Neural progenitor cell (in vitro differentiated cells): ENCODE measurements at places on chromosomes 4 and X.
A peak's percentile ranks its signal among the peaks of the same experiment; 100 is the strongest.

DNA sequence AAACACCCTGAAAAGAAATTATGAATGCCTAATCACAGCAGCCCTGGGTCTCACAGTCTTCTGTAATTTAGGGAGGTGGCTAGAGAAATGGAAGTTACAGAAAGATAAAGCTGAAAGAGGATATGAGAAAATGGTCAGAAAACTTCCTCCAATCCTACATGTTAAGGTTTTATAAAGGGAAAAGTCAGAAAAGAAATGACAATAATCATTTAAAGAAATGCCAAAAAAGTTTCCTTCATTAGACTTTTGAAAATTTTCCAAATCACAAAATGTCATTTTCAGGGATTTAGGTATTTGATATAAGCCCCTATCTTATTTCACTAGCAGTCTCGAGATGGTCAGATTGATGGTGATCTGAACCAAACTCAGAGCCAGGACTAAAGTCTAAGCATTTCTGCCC is 276.2 kb downstream of the CHIC1 start:
- DNase-seq: no peak

- DNase-seq: no peak
Measured at GRCh38 chr4:169205075-169205743, 65.5 kb downstream of the SH3RF1 start.

DNA sequence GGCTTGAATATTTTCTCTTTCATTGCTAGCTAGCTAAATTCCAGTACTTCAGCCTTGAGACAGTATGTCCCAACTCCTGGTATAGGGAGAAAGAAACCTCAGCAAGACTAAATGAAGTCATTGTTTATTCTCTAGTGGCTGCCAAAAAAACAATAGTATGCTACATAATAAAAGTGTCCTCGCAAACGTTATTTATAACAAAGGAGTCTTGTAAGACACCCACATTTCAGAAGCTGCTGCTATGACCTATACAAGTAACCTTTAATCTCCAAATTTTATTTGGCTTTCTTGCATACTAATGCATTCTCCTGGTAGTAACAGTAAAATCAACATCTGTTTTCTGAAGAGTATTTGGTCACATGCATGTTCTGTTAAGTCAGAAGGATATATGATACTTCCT is 28.8 kb downstream of the NEK1 start:
- DNase-seq: no peak

DNA sequence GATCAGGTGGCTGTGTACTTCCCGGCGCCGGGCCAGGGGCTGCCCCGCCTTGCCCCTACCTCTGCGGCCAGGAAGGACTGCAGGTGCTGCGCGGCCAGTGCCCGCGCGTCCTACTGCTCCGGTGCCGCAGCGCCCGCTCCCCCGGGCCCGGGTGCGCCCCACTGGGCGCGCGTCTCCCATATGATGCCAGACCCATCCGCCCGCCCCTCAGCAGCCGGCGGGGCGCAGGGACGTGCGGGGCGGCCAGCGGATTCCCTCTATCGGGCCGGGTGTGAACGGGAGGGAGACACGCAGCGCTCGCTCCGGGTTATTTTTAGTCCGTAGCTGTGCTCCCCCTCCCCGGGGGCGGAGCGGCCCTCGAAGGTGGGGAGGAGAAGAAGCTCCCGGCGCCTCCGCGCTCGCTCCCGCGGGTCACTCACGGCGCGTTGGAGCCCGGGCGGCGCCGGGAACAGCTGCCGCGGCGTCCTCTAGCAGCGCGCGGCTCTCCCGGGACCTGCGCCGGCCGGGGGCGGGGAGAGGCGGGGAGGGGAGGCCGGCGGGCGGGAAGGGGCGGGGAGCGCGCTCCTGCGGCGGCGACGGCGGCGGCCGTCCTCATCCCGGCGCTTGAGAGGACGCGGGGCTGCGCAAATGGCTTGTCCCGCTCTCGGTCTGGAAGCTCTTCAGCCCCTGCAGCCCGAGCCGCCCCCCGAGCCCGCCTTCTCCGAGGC is 103.6 kb downstream of the UCHL1 start:
- peak; percentile 92 for DNase-seq

DNA sequence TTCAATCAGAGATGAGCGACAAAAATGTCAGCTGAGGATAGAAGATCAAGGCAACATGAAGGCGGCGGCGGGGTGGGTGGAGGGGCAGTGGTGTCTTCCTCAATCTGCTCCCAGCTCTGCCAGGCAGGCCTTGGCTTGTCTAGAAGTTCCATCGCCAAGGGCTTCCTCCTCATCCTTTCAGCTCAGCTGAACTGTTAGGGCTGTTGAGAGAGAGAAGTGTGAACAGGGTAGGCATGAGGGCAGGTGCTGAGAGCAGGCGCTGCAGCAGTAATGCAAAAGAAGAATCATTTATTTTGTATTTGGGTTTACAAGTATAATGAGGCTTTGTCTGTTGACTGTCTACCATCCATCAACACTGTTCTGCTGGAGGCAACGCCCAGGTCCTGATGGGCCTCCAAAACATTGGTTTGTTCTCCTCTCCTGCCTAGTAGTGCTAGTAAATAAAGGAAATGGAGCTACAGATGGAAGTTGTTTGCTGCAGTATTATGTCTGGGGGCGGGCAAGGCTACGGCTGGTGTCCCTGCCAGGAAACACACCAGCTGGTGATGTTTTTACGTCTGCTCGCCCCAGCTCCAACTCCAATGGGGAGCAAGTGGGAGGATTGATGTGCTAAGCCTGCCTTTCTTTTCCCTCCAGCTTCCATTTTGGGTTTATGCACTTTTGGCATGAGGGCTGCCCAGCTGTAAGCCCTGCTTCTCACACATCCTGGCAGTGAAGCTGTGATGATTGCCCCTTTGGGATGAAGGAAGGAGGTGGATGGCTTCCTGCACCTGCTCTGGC is 139.4 kb upstream of the BOD1L1 start:
- DNase-seq: no peak

DNA sequence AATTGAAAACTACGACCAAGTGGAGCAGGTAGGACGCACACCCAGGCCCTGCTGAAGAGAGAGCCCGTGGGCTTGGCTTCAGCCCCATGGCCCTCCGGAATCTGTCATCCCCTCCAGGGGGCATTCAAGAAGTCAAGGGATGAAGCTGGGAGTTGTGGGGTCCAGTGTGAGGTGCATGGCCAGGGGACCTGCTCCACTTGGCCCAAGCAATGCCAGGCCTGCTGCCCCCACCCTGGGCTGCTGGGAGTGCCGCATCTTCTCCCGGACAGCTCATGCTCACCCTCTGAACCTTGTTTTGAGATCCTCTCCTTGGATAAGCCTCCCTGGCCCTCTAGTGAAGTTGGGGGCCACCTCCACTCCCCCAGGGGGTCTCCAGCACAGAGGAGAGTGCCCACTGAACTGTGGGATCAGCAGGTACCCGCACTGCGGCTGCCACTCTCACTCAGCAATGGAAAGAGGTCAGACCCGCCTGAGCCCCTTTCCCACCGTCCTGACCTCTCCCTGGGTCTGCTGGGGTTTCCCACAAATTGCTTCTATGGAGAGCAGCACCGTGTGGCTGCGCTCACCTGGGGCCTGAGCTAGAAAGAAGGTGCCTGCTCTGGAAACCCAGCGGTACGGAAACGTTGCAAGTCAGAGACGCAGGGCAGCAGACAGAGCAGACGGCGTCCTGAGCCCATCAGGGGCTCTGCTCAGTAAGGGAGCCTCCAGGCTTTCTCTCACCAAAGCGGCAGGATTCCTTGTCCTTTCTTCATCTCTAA is 5.0 kb upstream of the ABLIM2 start:
- DNase-seq: no peak

DNA sequence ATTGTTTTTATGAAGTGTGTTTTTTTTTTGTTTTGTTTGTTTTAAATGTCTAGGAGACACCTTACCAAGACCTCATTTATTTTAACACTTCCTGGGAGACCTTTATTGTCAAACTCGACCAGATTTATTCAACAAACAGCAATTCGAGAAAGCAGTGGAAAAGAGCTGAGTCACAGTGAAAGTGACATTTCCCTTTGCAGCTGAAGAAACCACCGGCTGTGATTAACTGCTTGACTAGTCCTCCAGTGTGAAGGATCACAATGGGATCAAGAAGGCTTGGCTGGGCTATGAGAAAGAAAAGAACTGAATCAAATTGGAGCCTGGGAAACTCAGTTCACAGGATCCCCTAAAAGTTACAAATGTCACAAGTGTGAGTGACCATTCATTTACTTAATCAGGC is 11.9 kb upstream of the ADH7 start:
- DNase-seq: peak; percentile 89

DNA sequence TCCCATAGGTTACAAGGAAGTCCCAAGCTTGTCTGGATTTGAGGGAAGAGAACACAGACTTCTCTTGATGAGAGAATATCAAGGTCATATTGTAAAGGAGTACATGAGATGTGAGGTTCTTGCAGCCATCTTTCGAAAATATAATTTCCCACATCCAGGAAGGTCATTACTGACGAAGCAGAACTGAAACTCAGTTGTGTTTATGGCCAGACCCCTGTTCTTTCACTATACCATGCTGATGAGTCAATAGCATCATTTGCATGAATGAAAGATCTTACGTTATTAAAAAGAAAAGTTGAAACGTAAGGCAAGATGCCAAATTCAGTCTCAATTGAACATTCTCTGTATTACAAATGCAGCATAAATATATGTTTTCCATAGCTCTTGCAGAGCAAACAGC is 14.2 kb upstream of the CCDC149 start:
- DNase-seq: no peak

GRCh38 chr4:177582992-177583391 is 140.8 kb upstream of the AGA start:
- DNase-seq: no peak

- no peak for DNase-seq
Measured at GRCh38 chr4:53590187-53590586, 1.1 kb downstream of the LNX1 start.

GRCh38 chr4:113179996-113180395 is 130.5 kb downstream of the ANK2 start:
- no peak for DNase-seq

GRCh38 chr4:113575401-113575800 is 186.1 kb downstream of the CAMK2D start:
- DNase-seq: no peak

DNA sequence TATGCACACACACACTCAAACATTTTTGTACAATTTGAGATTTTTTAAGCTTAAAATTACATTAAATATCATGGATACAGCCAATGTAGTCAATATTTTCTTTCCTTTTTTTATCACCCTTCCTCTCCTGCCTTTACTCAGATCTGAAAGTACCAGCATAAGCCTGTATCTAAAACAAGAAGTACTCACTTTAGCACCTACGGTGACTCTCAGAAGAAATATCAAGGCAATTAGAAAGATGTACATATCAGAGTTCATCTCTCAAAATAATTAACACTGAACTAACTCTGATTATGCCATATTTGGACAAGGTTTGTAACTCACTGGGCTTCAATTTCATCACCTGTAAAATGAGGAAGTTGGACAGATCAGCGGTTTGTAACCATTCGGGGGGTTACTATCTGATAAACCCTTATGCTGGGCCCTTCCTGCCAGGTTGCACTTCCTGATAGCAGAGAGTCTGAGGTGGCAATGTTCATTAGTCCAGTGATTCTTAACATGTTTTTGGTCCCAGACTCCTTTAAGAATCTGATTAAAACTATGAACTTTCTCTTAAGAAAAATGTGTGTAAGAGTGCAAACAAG is 5.7 kb upstream of the GPR174 start:
- DNase-seq: no peak

- no peak for DNase-seq
Measured at GRCh38 chr4:122873821-122874593, 47.4 kb downstream of the FGF2 start.

GRCh38 chr4:183284258-183284785 is 35.8 kb downstream of the CLDN22 start:
- DNase-seq: no peak

DNA sequence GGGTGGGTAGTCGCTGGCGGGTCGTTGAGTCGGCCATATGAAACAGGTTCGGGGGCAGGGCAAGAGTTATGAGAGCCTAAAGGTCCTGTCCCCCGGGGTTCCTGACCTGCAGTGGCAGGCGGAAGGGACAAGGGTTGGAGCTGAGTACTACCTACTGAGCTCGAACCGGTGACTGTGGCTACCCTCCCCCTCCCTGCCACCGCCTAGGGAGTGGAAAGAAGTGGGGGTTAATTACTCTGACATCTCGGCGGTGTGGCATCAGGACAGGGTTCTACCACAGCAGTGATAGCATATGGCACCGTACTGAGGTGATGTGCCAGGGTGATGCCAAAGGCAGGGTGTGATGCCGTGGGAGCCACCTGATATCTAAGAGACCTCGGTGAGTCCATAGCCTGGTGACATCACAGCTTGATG is 307 bp downstream of the ATG4A start:
- DNase-seq: no peak

GRCh38 chrX:38982370-38982769 is 181.1 kb downstream of the MID1IP1 start:
- DNase-seq: no peak

DNA sequence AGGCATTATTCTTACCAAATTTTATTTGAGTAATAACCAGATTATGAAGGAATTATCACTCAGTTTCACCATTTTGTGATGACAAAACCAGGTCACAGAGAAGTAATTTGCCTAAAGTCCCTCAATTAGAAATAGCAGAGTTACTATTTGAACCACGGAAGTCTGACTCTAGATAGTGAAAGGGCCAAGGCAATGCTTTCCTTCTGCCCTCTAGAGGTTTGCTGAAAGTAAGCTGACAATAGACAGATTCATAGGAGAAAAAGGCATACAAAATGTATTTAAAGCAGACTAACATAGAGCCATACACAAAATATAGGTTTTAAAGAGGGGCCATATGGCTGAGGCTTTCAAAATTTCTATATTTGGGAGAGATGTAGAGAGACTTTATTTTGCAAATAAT is 43.1 kb downstream of the CXXC4 start:
- peak; percentile 9 for DNase-seq

DNA sequence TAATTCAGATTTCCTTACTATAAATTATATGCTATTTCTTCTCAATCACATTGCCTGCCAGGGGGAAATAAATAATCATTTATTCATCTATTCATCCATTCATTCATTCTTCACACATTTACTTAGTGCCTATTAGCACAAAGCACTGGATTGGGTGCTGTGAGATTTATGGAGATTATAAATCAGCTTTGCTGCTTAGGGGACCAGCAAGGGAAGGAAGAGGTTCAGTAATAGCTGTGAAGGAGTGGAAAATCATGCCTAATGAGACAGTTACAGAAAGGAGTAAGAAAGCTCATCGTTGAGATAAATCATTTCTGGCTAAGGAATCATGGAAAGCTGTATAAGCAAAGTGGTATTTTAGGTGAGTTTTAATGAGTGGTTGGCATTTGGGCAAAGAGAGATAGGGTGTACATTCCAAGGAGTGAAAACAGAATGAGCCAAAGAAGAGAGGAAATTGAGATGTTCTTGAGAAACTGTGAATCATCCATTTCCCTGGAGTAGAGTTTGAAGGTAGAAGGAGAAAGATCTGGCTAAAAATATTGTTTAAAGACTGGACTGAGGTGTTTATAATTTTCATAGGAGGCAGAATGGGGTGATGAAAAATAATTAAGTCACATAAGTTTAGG is 9.6 kb downstream of the ARSJ start:
- no peak for DNase-seq

- DNase-seq: no peak
Measured at GRCh38 chrX:25023908-25024307, 8.1 kb upstream of the ARX start.
